ELR (cell line): ENCODE measurements at places on chromosomes 3 and 15.

- no peak for DNase-seq
These were observed 271.5 kb downstream of the EFHB start for GRCh38 chr3:19662486-19662885.

- DNase-seq, result no peak
These were observed 786.7 kb upstream of the CFAP20DC start for GRCh38 chr3:59836531-59836930.

DNA sequence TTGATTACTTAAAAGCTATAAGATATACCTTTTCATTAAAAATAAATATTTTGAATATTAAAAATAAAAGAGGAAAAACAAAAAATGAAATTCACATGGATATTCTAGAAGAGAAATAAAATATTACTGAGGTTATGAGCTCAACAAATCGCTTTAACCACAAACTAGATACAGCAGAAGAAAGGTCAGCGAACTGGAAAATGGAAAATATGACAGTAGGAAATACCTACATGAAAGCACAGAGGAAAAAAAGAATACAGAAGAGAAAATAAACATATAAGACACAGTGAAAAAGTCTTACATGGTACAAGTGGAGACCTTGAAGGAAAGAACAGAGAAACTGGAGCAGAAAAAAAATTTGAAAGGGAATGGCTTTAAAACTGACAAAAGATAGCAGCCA, 33.2 kb downstream of the SCAPER start:
- DNase-seq, result no peak

DNA sequence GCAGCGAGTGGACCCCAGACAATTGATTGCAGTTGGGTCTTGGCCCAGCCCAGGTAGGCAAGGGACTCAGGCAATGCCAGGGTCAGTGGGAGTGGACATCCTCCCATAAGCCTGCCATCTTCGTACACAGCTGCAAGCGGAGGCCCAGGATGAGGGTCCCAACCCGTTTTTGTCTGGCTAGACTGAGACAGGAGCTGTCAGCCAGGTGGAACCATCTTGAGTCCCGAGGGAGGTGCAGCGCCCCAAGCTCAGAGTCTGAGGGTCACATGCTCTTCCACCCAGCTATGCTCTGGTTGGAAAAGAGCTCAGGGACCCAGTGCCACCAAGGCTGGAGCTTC, 22.6 kb upstream of the IP6K2 start:
- no peak for DNase-seq

GRCh38 chr3:197942956-197943556, 6.9 kb upstream of the RPL35A start:
- peak; percentile 76 for DNase-seq

GRCh38 chr3:150348500-150348899, 59.6 kb upstream of the TSC22D2 start:
- peak; percentile 95 for DNase-seq

- DNase-seq, result no peak
These were observed 86.7 kb upstream of the ANKRD34C start for GRCh38 chr15:79195802-79196201.
